Midbrain (tissue), 1 donor: ENCODE measurements at places on chromosomes 5 and 9.

DNA sequence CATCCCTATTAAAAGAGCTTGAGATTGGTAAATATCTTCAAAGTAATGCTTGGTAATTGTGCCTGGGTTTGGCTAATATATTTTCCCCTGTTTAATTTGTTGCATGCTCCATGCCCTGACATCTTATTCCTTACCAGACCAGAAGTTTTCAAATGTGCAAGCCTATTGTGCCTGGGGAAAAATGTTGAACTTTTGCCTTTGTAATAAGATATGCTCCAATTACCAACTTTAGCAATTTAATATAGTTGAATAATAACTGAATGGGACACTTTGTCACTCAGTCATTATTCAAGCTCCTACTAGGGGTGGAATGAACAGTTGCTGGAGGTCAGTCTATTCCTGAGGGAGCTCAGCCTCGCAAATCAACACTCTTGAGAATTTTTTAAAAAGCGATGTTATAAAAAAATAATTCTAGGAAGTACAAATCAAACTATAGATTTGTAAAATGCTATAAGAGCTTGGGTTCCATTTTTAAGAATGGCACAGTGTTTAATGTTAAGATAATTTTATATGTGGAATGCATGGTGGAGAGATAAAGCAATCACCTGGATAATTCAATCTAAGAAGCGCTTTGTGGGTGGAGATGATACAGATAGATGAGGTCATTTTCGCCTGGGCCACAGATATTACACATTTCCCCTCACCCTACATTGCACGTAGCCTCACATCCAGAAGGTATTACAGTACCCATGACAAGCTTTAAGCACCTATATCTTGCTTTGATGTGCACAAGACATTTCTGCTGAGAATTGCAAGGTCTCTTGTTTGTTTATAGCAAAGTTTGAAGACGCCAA, 231.8 kb downstream of the PIK3R1 start:
- no peak for DNase-seq

- DNase-seq = no peak
Observed at GRCh38 chr9:132646726-132647125, 23.1 kb downstream of the DDX31 start.

GRCh38 chr5:131488463-131488862, 146.6 kb downstream of the RAPGEF6 start:
- no peak for DNase-seq

GRCh38 chr9:124835026-124835557, 18.2 kb upstream of the WDR38 start:
- peak; percentile 6 for DNase-seq

DNA sequence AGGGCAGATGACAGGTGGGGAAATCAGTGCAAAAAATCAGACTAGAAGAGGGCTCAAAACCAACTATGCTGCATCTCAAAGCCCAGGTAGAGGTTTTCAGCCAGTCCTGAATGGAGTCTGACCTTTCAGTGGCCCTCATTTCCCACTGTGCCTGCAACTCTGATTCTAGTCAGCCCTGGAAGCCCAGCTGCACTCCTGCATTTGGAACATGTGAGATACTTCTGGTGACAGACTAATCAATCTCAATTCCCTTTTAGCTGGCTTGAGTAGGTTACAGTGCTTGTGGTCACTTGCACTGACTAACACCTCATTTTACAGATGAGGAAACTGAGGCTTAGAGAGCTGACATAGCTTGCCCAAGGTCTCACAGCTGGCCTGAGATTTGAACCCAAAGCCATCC, 7.9 kb upstream of the ACSL6 start:
- DNase-seq = no peak

- DNase-seq = no peak
Observed at GRCh38 chr5:141657937-141658545, 6.8 kb upstream of the FCHSD1 start.

- DNase-seq = no peak
Observed at GRCh38 chr5:38825494-38825893, 20.3 kb upstream of the OSMR start.
